ENCODE measurements at places on chromosomes 6 and 20.

- DNase-seq, result no peak
These were observed 228.6 kb downstream of the GMPR start for GRCh38 chr6:16466800-16467553.

GRCh38 chr6:29995340-29995777 lies 53.0 kb downstream of the HLA-A start:
- no peak for DNase-seq

DNA sequence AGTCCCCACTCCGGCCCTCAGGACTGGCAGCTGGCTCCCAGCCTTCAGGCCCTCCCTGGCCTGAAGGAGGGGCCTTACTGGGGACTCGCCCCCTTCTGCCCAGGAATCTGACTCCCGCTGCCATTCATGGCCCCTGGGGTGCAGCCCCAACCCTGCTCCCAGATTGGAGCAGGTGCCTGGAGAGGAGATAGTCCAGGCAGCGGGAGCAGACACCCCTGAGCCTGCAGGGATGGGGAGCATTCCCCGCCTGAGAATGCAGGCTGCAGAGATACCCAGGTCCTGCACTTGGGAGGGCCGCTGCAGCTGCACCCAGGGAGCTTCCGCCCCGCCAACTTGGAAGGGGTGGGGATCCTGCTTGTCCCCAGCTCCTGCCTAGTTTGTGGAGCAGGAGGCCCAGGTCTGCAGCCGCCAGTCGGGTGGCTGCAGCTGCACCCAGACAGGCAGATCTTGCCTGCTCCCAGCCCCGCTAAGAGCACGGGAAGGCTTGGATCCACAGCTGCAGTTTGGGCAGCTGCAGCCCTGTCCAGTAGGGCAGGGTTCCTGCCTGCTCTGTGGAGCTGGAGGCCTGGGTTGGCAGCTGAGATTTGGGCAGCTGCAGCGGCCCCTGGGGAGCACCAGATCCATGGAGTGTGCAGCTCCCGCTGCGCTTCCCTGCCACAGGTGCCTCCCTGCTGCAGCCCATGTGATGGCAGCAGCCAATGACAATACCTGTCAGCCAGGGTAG lies 5.2 kb downstream of the GTSF1L start:
- DNase-seq, result no peak

- DNase-seq, result no peak
These were observed 333.4 kb downstream of the BCKDHB start for GRCh38 chr6:80439721-80440470.

- no peak for DNase-seq
These were observed 101.6 kb downstream of the ATXN1 start for GRCh38 chr6:16659466-16660156.

GRCh38 chr6:106199998-106200397 lies 113.9 kb downstream of the PRDM1 start:
- no peak for DNase-seq

DNA sequence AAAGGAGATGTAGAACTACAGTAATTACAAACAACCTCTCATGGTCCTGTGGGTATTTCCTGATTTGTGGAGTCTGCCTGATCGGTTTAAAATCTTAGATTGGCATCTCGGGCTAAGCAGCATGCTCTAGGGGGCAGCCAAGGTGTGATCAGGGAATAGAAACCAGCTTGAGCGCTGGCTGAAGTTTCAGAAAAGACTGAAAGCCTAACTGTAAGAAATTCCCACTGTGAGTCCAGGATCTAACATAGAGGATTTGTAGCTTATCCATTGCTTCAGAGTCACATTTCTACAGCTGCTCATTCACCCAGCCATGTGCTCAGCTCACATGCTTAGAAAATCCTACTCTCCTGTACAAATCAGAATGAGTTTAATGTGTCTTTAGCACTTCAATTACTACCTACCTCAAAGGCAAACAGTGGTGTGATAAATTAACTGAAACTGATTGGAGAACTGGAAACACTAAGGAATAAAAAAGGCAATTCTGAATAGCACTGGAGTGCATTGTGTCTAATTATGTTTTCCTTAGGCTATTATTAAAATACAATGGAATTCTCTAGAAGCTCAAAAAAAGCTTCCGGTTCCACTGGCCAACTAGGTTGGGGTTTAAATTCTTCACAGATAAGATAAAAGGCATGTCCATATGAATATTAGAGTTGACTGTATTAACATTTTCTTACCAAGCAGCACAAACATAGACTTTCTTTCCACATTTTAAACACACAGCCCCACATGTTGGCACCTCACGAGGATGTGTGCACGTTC lies 73.8 kb upstream of the MPC1 start:
- DNase-seq, result no peak

DNA sequence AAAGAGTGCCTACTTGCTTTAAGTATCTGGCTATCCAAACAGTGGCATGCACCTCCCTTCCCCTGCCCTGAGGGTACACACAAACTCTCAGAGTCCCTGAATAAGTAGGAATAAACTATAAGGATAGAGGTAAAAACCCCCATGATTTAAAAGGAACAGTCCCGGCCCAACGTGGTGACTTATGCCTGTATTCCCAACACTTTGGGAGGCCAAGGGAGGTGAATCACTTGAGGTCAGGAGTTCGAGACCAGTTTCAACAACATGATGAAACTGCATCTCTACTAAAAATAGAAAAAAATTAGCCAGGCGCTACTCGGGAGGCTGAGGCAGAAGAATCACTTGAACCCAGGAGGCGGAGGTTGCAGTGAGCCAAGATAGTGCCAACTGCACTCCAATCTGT lies 22.2 kb downstream of the SAMHD1 start:
- DNase-seq, result no peak

GRCh38 chr20:40954521-40955165 lies 74.0 kb upstream of the TOP1 start:
- no peak for DNase-seq

Measured in germinal center (tissue), 1 donor.